ENCODE measurements at places on chromosomes 4 and X.
A peak's percentile ranks its signal among the peaks of the same experiment; 100 is the strongest.

DNA sequence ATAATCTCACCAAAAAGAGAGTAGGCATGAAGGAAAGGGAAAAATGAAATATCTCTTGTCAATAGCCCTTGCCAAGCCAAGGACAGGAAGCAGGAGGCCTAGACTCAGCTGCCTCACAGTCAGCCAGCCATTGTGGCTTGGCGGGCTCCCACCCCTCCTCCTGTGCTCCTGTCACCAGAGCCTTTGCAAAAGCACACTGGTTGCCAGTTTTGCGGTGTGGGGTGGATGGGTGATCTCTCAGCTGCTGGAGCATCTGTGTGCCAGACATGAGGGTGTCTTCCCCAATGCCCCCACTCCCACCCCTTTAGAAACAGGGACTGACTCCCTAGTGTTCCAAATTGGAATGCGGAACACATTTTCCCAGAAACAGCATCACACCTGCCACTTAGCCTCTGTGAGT lies 26.1 kb downstream of the ARHGEF6 start:
- no peak for DNase-seq

DNA sequence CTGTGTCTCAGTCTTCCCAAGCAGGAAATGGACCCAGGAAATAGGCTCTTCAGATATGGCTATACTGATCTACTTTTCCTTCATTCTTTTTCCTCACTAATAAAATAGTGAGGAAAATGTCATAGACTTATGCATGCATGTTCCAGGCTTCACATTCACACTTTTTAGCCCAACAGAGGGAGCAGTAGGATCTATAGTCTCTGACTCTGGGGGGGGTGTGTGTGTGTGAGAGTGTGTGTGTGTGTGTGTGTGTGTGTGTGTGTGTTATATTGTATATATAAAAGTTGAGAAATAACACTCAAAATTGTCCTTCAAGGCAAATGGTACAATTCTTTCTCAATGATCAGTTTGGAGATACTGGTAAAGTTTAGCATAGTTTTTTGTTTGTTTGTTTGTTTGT lies 297.2 kb upstream of the GALNT7 start:
- no peak for DNase-seq

DNA sequence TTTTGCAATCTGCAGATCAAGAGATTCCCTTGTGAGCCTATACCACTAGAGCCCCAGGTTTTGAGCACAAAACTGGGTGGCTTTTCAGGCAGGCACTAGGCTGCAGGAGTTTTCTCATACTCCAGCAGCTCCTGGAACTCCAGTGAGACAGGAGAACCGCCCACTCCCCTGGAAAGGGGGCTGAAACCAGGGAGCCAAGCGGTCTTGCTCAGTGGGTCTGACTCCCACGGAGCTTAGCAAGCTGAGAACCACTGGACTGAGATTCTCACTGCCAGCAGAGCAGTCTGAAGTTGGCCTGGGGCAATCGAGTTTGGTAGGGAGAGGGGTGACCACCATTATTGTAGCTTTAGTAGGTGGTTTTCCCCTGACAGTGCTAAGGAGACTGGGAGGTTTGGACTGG lies 313.8 kb upstream of the TEX13C start:
- DNase-seq: no peak

- DNase-seq: peak; percentile 53
Observed at GRCh38 chr4:87353592-87353991, 30.9 kb upstream of the HSD17B13 start.

DNA sequence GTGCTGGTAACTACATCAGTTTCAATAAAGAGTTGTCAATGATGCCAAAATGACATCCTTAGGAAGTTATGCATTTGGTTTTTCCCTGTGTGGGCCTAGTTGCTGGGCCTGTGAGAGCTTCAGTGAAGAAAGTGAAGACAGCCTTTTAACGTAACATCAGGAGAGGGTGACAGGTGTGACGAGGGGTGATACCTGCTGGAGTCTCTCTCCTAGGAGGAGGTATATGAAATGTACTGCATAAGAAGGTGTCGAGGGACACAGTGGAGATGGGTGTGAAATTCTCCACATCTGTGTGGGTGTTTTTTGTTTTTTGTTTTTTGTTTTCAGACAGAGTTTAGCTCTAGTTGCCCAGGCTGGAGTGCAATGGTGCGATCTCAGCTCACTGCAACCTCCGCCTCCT lies 49.2 kb downstream of the EVC start:
- DNase-seq: no peak

- no peak for DNase-seq
Observed at GRCh38 chr4:20368926-20369325, 117.2 kb downstream of the SLIT2 start.

- DNase-seq: no peak
Observed at GRCh38 chrX:27953171-27953570, 28.1 kb downstream of the DCAF8L1 start.

- peak; percentile 10 for DNase-seq
Observed at GRCh38 chr4:152106113-152106763, 345.4 kb upstream of the GATB start.
